ENCODE measurements at places on chromosomes 7 and 10.

GRCh38 chr10:35458500-35459448, 122.5 kb downstream of the CCNY start:
- no peak for DNase-seq

DNA sequence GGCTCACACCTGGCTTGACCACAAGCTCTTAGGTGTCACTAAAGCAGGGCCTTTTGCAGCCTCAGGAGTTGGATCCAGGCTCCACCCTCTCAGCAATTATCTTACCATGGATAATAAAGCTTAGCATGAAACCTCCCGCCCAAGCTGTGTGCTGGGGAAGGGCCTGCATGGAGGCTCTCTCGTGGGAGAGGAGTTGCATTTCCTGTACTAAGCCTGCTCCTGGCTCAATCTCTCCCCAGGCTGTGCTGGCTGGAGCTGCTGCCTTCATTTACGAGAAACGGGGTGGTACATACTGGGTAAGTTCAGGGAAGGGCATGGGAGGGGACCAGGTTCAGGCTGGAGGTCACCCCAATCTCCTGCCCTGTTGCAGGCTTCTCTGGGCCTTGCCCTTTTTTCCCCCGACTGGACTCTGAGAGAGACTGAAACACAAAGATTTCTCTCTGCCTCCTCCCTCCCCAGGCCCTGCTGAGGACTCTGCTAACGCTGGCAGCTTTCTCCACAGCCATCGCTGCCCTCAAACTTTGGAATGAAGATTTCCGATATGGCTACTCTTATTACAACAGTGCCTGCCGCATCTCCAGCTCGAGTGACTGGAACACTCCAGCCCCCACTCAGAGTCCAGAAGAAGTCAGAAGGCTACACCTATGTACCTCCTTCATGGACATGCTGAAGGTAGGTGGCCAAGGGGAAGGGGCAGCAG, 2.7 kb downstream of the TMEM176A start:
- no peak for DNase-seq

GRCh38 chr7:39133088-39133487, 155.4 kb downstream of the POU6F2 start:
- DNase-seq: no peak

DNA sequence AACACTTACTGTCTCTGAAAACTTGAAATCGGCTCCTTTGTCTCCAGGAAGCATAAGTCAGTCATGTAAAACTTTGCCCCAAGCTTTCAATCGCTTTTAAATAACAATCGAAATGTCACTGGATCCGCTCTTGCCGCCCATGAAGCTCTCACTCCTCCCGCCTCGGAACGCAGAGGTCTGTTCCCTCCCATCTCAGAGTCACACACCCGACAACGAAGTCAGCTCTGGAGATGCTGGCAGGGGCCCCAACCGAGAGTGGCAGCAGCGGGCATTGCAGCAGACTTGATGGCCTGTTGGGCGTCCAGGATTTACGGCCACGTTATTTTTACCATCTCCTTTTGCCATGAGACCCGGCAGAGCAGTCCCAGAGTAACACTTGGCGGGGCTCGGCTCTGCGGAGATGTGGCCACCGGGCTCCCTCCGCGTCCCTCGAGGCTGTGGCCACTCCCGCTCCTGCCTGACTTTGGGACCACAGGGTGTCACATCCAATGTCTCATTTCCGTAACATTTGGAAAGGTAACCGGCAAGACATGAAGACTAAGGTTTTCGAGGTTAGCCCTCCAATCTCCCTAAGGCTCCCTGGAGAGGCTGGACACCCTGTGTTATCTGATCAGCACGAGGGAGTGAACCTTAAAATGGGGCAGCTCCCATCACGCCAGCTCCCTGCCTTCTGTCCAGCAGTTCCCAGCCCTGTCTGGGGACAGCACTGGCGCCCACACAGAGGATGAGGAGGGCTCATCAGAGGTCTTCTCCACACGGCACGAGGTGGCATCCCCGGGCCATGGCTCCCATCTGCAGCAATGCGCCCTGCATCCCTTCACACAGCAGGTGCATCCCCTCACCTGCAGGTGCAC, 62.8 kb upstream of the ADGRA1 start:
- DNase-seq: no peak

GRCh38 chr7:93717217-93717900, 142.8 kb upstream of the CALCR start:
- DNase-seq: no peak

DNA sequence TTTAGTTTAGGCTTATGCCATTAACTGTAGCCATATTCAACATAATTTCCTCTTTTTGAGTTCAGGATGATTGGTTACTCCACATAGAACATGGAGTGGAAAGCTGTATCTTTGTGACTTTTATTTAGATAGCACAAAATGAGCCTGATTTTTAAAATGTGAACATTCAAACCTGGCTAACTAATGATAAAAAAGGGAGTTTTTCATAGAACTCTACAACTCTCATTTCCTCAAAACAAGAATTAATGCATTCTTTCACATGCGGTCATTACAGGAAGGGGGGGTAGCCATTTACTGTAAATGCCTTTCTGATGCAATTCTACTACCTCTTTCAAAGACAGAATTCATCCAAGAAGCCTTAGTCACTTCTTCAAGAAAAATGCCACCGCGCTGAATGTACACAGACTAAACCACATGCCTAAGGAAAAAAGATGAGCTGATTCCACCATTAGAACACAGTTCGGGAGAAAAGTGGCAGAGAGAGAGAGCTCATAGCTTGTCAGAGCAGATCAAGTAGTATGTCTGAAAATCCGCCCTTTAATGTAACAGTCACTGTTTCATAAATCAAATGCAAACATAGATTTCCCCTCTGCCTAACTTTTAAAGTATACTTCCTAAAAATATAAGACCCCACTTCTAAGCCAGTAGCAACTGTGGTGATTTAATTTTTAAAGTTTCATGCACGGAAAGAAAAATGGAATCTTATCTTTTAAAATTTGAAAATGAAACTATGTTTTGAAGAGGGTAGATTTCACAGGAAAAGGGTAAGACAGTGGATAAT, 226.4 kb upstream of the KLF14 start:
- peak; percentile 92 for DNase-seq

- no peak for DNase-seq
Measured at GRCh38 chr7:101671371-101672356, 42.6 kb upstream of the MYL10 start.

DNA sequence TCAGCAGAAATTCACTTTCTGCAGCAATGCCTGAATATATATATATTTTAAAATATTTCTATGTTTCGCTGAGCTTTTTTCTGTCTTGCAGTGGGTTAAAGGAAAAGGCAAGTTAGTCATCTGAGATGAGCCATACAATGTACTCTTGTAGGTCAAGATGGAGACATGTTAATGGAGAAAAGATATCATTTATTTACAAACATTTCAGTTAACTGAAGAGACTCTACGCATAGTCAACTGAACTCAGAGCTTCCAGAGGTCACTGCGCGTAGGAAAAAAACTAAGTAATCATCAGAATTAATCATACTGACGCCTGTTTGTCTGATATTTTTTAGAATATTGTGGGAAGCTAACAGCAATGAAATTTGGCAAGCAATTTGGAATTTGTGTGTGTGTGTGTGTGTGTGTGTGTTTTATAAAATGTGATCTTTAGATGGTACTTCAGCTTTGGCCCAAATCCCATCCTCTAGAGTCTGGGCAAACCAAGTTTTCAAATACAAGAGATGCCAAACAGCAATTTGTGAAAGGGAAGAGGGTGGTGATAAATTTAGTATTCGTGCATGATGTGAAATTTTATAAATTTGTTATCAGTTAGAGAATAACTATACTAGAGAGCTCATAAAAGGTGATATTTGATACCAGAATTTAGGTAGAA, 193.9 kb upstream of the AGR3 start:
- no peak for DNase-seq

DNA sequence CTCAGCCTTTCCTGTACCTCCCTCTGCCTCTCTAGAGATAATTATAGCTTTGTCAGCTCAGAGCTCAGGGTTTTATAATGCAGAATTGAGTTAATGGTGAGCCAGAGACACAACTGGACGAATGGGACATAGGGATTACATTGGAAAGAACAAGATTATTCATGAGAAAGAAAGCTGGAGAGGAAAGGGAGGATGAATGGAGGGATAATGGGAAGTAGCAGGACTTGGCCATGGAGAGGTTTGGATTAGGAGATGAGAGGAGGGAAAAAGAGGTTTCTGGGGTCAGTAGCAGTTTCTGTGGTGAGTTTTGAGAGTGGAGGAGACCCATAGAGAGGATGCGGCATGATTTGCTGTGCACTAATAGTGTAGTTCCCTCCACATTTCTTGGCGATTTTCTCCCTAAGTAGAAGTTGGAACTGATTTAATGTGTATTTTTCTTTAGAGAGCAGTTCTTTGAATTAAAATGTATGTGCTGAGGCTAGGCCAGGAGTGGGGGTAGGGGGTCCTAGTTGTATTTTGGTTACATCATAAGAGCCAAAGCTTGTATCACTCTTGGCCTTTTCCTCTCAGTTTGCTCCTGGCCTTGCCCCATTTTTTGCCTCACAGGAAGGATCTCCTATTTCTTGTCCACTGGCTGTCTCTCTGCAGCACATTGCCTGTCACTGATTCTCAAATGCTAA, 107.4 kb downstream of the MKX start:
- DNase-seq: no peak

- no peak for DNase-seq
Measured at GRCh38 chr7:19060761-19061259, 56.6 kb downstream of the TWIST1 start.

DNA sequence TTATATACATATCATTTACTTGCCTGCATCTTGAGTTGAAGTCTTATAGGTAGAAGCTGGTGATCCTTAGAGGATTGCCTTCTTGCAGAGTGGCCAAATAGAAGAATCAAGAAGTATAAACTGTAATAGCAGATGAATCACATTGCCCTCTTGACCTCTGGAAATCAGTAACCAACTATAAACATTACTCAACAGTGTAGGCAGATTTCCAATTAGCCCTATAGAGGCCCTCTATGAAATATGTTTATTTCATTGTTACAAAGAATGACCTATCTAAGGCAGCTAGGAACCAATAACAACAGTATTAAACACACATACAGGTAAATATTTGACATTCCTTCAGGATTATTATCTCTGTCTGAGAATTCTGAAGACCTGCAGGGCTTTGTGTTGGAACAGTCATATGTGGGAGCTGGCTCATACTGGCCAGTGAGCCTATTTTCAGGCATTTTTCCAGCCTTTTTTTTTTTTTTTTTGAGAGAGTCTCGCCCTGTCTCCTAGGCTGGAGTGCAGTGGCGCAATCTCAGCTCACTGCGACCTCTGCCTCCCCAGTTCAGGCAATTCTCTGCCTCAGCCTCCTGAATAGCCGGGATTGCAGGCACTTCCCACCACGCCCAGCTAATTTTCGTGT, 7.2 kb upstream of the SRI start:
- no peak for DNase-seq

DNA sequence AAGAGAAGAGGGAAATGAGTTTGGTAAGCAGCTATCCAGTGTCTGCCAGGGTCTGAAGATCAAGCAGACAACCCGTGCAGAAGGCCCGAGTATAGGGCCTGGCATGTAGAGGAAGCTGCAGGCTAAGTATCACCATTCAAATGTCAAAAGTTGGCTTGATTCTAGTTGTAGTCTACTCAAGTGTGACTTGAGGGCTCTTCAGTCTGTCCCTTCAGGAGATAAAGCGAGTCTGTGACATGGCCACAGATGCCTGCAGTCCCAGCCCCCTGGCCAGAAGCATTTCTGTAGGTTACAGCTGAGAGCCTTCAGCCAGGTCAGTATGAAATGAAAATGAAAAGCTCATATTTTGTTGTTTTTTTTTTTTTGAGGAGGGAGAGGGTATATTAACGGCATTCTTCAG, 97.8 kb upstream of the EEPD1 start:
- no peak for DNase-seq

- DNase-seq: no peak
Measured at GRCh38 chr10:80520661-80521470, 16.8 kb upstream of the SH2D4B start.

GRCh38 chr10:78769526-78769925, 299.2 kb upstream of the ZMIZ1 start:
- no peak for DNase-seq

GRCh38 chr10:96254976-96255375, 16.4 kb downstream of the BLNK start:
- DNase-seq: no peak

- no peak for DNase-seq
Measured at GRCh38 chr7:27955596-27955995, 215.6 kb downstream of the TAX1BP1 start.

DNA sequence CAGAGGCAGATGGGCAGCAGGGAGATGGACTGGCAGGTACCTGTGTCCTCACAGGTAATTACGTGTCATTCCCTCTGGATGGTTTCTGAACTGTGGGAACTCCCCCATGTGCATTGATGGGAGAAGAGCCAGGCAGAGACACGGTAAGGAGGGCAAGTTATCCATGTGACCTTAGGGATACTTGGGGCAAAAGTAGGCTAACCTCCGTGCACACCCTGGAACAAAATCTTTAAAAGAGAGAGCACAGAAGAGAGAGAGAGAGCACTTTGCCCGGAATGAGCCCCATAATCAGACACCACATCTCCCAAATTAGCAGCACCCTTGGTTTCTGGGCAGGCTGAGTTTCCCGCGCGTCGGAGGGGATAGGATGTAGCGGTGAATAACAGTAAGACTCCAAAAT, 423.2 kb downstream of the PAXIP1 start:
- DNase-seq: no peak

DNA sequence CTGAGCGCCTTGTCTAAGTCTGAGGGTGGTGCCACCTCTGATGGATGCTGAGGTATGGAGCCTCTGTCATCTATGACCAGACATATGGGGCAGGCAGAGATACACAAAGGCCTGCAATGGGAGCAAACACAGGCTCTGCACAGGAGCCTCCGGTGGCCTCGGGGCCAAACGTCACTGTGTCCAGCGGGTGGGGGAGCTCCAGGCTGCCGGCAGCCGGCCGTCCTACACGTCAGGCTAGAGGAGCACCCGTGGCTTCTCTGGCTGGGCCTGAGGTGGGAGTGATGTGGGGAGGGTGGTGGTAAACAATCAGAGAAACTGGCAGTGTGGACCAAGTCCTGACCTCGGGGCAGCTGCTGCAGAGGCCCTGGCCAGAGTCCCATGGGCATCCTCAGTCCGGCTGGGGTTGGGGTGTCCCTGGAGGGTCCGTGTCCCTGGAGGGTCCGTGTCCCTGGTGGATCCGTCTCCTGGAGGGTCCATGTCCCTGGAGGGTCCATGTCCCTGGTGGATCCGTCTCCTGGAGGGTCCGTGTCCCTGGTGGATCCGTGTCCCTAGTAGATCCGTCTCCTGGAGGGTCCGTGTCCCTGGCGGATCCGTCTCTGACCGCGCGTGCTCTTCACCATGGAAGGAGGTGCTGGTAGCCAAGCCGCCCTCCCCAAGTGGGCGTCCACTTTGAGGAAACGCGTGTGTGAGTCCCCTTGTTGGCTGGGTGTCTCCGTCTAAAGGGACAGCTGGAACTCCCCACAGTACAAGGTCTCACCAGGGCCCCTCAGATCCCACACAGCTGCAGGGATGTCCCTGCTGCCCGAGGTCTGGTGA, 24.2 kb upstream of the FAM20C start:
- no peak for DNase-seq

DNA sequence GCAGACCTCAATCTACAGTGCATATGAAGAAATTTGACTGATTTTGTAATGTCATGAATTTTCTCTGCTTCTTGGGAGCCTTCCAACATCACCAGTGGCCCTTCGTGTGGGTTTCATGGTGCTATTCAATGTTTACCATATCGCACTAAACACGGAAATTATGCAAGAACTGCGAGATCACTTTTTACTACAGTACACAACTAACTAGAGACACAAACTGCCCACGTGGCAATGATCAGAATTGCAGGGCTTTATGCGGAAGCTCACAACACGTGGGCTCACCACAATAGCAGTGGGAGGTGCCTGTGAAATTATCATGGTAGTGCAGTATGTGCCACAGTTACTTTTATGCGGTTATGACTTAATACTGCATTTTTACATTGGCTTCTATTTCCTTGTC, 449.7 kb upstream of the KLF6 start:
- peak; percentile 51 for DNase-seq

GRCh38 chr10:18290651-18291313, 150.6 kb downstream of the CACNB2 start:
- DNase-seq: no peak

Measured in CD4-positive, alpha-beta T cell treated with Interferon alpha-2 for 1 hour (primary cell).